ENCODE measurements at places on chromosomes 16 and 17.

- DNase-seq = no peak
Observed at GRCh38 chr16:56354016-56354415, 71.3 kb downstream of the AMFR start.

DNA sequence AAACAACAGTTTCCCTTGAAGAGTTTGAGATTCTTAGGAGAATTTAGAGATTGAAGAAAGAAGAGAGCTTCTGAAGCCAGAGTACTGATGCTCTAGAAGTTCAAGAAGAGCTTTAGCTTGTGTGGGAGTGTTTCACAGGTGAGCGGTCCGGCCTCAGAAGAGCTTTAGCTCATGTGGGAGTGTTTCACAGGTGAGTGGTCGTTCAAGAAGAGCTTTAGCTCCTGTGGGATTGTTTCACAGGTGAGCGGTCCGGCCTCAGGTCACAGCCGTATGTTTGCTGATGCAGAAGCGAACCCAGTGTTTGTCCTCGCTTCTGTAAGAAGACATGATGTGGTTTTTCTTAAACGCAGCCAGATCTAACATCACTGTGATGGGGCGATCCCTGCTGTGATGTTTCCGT, 76.4 kb downstream of the SEC14L1 start:
- no peak for DNase-seq

DNA sequence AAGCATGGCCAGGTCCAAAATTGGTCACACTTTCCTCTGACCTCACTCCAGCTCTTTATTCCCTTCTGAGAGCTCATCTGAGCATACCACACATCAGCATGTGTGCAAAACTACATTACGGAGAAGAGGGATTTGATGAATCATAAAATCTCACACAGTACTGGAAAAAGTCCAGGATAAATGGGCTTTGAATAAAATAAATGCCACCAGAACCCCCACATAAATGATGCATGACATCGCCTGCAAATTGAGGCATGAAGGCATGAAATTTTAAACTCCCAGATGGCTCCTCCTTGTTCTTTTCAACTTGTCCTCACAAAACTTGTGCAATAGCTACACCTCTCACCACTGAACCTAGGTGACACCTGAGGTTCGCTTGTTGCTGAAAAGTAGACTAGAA, 439.5 kb downstream of the CA10 start:
- no peak for DNase-seq

DNA sequence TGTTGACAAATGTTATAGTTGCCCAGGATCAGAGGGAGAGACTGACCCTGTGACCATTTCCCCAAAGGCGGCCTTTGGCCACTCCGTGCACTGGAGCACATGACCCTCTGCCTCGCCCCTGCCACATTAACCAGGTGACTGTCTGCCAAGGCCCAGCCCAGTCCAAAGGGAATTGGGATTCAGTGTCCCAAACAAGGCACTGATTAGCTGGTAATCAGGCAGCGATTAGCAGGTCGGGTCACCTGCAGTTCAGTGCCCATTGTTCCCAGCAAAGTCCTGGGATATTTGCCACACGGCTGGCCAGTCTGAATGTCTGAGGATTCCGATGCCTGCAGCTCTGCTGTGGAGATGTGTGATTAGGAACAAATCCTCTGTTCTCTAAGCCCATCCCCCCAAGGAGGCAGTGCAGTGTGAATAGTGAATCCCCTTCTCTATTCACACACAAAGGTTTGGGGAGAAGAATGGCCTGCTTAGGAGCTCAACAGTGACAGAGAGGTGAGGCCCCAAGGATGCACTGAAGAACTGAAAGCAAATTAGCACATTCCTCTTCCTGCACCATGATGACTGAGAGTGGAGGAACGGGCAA, 123.1 kb upstream of the MAF start:
- DNase-seq = no peak

DNA sequence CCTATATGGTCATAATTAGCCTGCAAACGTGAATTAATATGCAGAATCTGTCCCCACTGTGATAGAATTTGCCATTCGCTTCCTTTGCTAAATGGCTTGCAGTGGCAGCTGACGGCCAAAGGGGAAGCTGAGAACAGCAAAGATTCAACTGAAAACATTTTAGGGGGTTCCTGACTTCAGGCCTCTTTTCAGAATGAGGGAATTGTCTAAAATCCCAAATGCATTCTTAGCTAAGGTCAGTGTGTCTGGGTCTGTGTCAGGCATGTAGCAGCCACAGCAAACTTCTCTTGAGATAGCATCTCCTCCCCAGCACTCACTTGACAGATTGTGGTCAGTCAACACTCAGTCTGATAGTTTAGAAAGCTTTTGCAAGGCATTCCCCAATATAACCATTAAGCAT, 701.1 kb downstream of the WWOX start:
- DNase-seq = no peak

GRCh38 chr16:3609895-3610697, 1.3 kb downstream of the SLX4 start:
- DNase-seq = no peak

- no peak for DNase-seq
Observed at GRCh38 chr17:48202959-48203358, 95.4 kb downstream of the SNX11 start.

- DNase-seq = no peak
Observed at GRCh38 chr17:360092-360750, 7.6 kb upstream of the RPH3AL start.

DNA sequence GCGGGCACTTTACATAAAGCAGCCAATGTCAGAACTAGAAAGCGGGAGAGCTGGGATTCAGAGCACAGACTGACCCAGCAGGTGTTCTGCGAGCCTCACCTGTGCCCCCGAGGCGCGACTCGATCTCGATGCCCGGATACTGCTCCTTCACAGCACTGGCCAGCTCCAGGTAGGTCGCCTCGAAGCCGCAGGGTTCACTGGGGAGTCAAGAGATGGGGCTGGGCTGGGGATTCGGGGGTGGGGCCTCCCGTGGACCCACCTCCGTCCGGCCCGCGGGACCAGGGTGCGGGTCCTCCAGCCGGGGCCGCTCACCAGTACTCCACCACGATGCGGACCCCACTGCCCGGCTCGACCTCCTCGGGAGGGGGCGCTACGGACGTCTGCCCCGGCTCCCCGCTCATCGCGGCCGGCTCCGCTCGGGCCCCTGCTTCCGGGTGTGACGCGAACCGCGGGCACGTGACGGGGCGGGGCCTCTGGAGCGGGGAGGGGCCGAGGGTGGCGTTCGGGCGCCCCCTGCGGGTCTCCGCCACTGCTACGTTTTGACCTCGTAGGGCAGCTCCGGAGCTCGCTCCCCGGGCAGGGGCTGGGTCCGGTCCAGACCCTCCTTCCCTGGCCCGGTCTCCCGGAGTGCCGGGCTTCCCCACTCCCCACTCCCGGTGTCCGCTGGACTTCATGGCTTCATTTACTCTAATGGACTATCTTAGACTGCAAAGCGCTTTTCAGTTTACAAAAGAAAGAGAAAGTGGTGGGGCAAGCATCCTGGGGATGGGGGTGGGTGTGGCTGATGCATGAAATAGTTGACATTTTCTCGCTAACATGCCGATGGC, at the start of gene MIEN1:
Gene MIEN1, minus strand, starts transcription at position 438 of the 827 bp plus-strand sequence. Its CDS starts 37 bp downstream, at position 401.
- DNase-seq = peak; percentile 83

Measured in nucleus accumbens (tissue), 56 donors.